ENCODE measurements at places on chromosomes 2 and 18.

DNA sequence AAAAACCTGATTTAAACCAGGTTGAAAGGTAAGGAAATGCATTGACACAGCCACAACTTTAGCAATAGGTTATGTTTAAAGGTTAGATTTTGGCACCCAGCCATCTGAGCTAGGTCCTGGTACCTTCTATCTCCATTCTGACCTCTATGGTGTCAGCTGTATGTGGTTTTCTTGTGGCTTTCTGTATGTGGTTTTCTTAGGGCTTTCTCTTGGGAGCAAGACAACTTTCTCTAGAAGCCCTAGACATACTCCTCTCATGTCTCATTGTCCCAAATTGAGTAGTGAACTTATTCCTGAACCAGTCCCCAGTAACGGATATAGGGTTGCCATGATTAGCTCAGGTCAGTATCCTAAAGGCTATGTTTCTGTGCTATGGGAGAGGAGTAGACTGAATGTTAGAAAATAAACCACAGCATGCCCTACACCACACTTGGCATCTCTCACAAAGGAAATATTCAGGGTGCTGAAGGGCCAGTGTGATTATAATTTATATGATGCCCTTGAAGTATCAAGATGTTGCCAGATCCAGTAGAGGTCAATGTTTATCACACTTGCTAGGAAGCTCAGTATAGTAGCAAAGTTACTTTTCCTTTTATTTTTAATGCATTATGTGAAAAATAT lies 176.1 kb downstream of the CAPN13 start:
- DNase-seq = no peak

GRCh38 chr2:223868005-223868404 lies 30.6 kb upstream of the AP1S3 start:
- no peak for DNase-seq

GRCh38 chr2:10864861-10865636 lies 46.7 kb upstream of the KCNF1 start:
- DNase-seq = no peak

GRCh38 chr2:159971365-159972152 lies 90.9 kb downstream of the PLA2R1 start:
- peak; percentile 67 for DNase-seq

DNA sequence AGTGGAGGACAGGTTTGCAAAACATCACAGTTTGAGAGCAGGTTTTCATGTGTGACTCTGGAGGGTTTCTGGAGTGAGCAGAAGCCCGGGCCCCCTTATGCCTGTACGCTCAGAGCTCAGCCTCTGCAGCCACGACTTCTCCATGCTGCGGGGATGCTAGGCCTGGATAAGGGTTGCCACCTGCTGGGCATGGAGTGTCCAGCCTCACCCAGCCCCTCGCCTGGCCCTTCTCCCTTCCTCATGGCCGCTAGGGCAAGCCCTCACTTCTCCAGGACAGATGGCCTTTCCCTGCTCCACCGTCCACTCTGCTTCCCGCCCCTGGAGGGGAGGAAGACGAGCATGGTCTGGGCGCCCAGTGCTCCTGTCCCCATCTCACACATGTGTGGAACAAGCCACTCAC lies 318.7 kb downstream of the GBX2 start:
- DNase-seq = no peak

- no peak for DNase-seq
These were observed 53.6 kb upstream of the GRHL1 start for GRCh38 chr2:9897846-9898245.

DNA sequence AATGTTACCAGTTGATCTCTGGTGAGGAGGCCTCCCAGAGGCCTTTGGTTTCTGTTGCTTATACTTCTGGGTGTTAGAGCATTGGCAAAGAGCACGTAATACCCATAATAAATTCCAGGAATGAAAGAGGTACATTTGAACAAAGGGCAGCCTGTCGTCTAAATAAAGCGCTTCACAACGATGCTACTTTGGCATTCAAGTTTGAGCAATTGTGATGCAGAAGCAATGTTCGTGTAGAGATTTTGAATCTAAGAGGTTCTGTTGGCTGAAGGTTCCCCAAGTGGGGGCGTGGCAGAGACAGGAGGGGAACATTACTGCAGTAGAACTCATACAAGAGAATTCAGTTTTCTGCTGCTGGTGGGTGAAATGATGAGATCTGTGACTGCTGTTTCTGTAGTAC lies 27.8 kb downstream of the ZNF532 start:
- DNase-seq = no peak

DNA sequence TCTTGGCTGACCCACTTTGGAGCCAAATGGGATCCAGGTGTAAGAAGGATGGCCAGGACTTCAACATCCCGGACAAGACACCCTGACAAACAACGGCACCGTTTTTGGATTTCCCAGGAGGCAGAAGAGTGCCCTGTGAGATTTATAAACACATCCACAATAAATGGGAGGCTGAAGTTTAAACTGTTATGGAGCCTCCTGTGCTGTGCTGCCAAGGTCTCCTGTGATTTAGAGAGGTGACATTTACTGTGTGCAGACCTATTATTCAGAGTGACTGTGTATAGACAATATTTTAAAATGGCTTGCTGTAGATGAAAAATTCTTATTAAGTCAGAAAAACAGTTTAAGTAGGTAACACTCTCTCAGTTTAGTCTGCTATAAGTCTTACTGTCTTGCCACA lies 401.5 kb upstream of the ETAA1 start:
- no peak for DNase-seq

- no peak for DNase-seq
These were observed 55.6 kb downstream of the BIN1 start for GRCh38 chr2:127051116-127052056.

DNA sequence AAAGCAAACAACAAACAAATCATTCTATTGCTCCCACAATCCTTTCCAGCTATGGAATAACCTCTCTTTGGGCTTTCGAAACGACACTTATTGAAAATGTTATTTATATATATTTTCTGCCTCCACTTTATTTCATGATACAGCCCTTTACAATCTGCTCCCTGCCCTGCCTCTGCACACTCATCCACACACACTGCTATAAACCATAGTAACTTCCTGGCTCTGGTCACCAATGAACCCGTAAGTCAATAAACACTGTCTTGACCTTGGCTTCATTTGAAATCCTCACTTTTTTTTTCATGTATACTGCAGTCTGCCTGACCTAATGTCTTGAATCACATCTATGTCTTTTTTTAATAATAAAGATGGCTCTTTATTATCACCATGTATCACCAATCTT lies 161.5 kb downstream of the SLC39A10 start:
- DNase-seq = no peak

DNA sequence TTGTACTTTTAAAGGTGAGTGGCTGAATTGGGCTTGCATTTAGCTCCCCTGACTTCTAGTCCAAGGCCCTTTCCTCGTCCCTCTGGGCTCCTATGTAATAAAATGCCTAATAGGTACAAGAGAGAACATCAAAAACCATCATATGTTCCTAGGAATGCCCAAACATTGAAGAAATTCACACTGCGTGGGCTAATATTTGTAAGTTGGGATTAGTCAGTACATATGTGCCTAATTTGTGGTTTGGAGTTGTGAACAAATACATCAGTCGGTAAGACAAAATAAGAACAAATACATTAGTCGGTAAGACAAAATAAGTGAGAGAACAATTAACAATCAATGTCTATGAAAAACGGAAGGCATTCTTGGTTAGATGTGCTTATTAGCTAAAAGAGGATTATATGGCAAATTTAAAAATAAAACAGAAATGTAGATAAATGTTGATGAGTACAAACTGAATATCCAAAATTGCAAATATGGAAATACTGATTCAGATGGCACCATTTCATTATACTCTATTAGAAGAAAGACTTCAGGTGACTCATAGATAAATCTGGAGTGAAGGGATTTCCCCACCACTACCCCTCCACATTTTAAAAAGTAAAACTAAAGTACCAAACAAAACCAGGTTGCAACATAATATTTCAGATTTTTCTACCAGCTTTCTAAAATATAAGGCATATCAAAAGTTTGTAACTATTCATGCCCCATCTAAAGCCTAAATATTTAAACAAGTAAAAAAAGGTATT lies 325.4 kb downstream of the ZEB2 start:
- DNase-seq = no peak

- DNase-seq = no peak
These were observed 74.0 kb downstream of the MEX3C start for GRCh38 chr18:51123481-51123880.

DNA sequence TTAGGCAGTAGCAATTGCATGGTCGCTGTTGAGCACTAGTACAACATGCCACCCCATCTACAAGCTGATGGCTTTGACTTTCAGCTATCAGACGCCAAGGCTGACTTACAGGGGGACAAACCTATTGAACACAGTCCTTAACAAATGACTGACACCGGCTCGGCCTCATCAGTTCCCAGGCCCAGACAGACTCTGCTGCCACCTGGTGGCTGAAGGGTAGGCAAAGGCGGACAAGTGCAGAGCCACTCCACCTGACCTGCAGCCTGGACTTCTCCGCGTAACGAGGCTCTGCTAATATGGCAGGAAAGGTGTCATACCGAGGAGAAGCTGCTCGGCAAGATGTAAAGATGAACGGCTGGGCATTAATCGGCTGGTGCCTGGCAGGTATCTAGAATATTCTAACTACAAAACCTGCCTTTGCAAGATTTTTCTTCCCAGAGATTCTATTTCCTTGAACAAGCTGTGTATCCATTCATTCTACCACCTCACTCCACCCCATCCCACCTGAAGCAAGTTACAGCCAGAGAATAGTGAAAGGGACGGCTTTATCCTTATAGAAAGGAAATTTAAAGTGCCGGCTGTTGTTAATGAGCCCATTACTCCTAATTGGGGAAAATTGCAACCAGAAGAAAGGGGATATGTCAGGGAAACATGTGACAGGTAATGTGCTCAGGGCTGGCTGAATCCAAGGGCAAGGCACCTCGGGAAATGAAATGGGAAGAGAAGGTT lies 67.4 kb downstream of the STEAP3 start:
- peak; percentile 77 for DNase-seq

- DNase-seq = no peak
These were observed 32.3 kb downstream of the NCK2 start for GRCh38 chr2:105777031-105777482.

GRCh38 chr2:10982931-10983701 lies 71.4 kb downstream of the KCNF1 start:
- no peak for DNase-seq

DNA sequence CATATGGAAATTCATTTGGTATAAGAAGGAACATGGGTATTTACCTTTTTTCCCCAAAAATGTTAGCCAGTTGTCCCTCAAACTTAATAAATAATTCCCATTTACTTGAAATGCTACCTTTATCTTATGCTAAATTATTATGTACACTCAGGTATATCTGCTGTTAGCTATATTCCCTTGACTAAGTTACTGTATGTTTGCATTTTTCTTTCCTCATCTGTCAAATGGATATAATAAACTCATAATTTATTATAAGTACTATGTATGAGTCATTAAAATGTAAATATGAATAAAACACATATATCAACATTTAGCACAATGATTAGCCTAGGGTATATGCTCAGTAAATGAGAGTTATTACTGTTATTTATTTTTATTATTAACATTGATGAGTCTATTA lies 117.4 kb downstream of the PMS1 start:
- DNase-seq = no peak

GRCh38 chr2:55157474-55157884 lies 74.6 kb downstream of the CLHC1 start:
- DNase-seq = no peak

DNA sequence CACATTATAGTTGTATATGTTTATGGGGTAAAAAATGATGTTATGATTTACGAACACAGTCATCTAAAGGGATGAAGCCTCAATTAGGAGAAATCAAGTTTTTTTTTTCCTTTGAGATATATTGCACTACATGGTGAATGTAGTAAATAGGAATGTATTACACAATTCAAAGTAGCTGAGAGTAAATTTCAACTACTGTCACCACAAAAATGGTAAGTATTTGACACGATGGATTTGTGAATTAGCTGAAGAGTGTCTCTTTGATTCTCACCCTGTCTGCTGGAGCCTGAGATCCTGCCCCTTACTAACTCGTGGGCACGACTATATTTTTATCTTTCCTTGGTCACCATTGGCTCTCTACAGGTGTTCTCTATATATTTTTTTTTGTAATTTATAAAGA lies 540.4 kb upstream of the DSEL start:
- no peak for DNase-seq

DNA sequence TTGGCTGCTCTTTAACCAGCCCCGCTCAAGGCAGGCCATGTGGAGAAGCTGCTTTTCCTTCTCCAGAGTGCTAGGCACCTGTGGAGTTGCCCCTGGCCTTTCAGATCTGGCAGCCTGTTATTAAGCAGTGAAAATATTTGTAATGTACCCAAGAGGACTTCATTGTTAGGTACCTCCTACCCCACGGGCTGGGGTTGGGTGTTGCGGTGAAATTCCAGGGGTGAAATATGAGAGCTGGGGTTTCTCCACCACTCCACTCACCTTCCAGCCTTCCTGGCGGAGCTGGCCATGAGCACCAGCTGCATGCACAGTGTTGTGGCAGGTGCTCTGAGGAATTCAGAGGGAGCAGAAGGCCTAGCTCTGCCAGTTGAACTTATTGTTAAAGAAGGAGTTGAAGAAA lies 39.1 kb downstream of the NTSR2 start:
- DNase-seq = no peak

DNA sequence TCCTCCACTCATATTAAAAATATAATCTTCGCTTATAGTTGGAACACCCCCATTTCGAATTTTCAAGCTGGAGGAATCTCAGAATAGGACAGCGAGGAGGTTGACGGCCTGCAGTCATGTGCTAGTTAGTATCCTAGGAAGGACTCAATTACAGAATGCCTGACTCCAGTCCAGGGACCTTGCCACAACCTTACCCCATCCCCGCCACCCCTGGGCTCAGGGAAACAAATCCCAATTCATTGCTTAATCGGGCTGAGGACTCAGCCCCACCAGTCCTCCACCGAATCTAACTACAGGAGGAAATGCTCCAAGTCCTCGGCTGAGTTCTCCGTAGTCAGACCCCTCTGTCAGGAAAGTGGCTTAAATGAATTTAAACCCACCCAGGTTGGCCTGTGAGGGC lies 31.7 kb upstream of the ZBTB7C start:
- DNase-seq = no peak

DNA sequence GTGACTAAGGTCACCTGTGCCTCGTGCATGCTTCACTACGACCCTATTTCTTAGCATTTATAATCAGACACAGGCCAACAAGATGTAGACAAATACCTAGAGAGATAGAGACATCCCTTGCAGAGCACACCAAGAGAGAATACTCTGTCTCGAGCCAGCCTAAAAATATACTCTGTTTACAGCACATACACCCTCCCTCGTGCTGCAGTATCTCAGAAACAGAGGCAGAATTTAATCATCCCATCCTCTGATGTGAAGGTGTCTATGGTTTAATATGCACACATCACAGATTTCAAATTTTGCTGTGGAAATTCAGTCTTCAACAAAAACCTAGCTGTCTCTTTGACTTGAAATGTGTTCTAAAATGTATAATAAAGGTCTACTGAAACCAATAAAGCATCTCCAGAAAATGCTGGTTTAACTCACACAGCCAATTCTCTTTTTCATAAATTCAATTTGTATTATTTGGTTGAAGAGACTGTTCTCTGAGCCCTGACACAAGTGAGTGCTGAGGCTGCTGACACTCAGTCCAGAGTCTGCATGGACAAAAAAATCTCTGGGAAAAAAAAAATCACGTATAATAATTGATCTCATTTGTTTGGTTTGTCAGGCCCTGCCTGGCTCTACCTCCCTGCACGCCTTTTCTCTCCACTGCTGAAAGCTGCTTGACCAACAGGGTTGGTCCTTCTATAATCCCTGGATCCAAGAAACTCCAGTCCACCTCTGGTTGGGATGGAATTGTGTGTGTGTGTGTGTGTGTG lies 142.0 kb upstream of the FSHR start:
- no peak for DNase-seq

All from NCI-H1105 (cell line).